PC-3 (cell line): ENCODE measurements at places on chromosomes 16 and 17.

DNA sequence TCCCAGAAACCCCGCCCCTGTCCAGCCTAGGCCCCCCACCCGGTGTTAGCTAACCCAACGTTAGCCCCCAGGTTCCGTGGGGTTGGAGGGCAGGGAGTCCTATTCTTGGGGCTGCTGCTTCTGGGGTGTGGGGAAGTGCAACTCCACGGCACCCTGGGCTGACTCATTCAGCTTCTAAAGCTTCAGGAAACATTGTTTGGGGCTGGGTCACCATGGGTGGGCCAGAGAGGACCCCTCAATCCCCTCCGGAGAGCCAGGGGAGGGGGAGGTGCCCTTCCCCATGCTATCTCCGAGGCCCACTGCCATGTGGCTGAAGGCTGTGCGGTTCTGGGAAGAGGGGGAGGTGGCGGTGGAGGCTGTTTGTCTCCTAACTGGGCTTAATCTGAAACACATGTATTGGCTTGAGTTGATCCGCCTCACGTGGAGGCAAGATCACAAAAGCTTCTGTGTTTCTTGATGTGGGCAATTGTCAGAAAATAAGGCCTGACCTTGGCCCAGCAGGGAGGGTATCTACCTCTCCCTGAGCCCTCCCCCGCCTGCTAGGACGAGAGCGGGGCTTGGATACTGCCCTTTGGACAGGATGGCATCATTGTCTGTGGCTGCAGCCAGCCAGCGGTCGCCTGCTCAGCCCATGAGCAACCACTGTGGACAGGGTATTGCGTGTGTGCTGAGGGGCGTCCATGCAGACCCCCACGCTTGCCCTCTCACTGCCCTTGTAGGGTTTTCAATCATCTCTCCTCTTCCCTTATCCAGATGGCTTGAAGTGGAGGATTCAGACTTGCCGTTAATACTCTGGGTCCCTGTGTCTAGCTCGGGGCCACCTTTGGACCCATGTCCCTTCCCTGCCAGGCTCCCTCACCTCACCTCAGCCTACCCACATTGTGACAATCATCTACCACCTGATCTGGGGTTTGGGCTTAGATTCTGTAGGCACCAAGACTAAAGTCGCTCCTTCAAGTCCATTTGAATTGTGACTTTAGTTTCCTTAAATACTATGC is 1.3 kb downstream of the SERPINF1 start:
- DNase-seq: no peak

DNA sequence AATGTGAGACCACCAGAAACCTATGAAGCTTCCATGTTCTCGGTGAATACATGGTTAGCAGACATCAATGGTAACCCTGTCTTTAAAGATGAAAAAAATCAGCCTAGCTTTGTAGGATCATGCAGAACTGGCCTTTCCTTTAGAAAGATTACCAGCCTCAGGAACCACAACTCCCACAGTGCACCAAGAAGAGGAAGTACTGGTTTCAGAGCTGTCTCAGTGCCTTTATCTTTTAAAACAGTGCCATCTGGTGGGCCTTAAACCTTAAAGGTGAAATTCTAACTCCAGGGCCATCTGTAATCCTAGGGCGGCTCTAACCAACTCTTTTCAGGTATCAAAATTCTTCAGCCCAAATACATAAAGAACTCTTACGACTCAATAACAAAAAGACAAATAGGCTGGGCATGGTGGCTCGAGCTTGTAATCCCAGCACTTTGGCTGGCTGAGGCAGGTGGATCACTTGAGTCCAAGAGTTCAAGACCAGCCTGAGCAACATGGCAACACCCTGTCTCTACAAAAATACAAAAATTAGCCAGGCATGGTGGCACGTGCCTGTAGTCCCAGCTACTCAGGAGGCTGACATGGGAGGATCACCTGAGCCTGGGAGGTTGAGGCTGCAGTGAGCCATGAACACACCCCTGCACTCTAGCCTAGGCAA is 5.4 kb downstream of the ATPAF2 start:
- DNase-seq: peak; percentile 93

GRCh38 chr16:27350006-27350405 is 36.2 kb downstream of the IL4R start:
- no peak for DNase-seq

DNA sequence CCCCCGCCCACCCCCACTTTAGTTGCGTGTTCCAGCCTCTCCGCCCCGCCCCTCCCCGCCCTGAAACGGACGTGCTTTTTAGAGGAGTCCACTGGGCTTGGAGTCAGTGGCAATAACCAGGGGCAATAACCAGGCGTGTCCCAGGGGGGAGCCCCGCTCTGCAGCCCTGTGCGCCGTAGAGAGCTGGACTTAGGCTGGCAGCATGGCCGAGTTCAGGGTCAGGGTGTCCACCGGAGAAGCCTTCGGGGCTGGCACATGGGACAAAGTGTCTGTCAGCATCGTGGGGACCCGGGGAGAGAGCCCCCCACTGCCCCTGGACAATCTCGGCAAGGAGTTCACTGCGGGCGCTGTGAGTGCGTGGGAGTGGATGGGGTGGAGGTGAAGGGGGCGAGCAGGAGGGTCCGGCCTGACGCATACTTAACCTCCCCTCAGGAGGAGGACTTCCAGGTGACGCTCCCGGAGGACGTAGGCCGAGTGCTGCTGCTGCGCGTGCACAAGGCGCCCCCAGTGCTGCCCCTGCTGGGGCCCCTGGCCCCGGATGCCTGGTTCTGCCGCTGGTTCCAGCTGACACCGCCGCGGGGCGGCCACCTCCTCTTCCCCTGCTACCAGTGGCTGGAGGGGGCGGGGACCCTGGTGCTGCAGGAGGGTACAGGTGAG is at the start of gene ALOX15B:
Gene ALOX15B (plus strand): TSS at position 106 of the 657 bp plus-strand sequence. CDS start 97 bp downstream, at position 203.
- DNase-seq: no peak

DNA sequence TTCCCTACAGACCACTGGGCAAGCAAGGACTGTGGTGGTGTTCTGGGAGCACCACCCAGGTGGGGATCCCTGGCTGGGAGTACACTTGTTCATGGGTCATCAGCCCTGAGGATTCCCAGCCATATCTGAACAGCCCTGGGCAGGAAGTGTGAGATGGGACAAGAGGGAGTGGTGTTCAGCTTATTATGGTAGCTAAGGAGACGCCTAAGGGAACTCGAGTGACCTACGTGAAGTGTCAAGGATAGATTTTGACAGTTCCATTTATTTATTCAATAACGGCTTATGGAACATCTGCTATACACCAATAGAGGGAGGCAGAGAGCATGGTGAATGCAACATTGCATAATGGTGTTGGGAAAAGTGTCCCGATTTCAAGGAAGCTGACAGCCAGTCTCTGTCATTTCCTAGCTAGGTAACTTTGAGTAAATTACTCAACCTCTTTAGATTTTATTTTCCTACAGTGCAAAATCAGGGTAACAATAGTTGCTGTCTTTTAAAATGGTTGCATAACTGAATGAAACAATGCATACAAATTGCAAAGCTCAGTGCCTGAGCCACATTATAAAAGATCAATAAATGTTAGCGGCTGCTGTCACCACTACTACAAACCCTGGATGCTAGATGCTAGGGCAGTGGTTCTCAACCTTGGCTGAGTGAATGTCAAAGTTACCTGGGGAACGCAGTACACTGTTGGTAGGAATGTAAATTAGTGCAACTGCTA is 534.1 kb downstream of the GRIN2A start:
- DNase-seq: peak; percentile 43

GRCh38 chr16:30439720-30440348 is 5.8 kb downstream of the SEPHS2 start:
- DNase-seq: no peak

DNA sequence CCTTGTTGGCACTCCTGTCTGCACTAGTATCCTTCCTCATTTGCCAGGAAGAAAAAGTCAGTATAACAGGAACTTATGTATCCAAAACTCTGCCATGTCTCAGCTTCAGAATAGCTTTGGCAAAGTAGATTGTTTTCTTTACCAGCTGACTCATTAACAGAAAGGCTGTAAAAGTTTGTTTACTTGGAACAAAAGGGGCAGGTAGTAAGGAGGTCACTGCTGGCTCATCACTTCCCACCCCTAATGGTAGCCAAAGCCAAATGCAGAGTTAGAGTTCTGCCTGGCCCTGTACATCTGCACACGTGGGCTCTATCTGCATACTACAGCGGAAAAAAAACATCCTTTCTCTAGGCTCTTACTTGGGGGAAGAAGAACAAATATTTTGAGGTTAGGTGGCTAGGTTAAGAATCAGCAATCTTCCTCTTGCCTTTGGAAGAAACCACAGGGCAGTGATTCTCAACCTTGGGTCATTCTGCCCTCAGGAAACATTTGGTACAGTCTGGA is 90.9 kb upstream of the BCAR1 start:
- peak; percentile 88 for DNase-seq

- peak; percentile 18 for DNase-seq
Observed at GRCh38 chr16:47142486-47142820, 1.3 kb downstream of the NETO2 start.

- DNase-seq: no peak
Observed at GRCh38 chr16:9055115-9055514, 36.3 kb upstream of the HAPSTR1 start.

DNA sequence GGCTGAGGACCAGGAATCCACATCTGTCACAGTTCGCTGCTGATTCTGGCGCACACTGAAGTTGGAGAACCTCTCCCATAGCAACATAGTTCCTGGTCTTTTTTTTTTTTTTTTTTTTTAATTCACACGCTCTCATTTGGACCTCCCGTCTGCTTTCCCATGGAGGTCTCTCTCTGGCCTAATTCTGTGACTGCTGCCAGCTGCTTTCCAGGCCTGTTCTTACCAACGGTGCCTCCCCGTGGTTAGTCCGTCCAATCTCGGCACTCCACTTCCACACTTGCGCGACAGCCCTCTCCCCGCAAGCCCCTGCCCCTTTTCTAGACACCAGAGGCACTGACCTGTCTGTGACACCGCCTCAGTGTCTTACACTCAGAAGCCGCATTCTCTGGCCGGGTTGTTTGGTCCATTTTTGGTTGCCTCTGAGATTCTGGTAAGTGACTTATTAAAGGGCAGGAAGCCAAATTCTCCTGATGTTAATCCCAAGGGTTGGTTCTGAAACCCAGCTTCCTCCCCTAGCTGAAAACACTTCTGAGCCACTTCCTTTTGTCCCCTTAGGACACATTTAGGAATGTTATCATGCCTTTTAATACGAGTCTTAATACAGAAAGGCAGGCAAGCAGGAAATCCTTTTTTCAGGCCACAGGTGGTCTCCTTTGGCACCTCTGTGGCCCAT is 1.1 kb upstream of the AKTIP start:
- DNase-seq: no peak

DNA sequence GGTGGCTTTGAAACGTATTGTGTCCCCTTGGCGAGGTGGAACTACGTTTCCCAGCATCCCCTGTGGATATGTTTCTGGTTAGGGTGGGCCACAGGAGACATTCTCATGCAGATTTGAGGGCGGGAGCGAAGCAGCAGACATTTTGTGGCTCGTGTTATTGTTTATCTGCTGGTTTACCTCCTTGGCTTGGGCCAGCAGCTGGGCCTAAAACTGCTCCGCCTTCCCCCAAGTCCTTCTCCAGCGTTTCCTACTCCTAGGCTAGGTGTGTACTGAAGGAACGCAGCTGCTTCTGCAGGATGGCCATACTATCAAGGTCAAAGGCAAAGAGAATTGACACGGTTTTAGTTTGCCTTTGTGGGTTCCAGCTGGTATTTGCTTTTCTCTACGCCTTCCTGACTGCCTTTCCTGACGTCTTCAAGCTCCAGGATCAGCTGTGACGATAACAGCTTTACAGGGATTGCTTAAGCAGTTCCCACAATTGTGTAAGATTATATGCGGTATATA is 17.2 kb upstream of the WSB1 start:
- no peak for DNase-seq

DNA sequence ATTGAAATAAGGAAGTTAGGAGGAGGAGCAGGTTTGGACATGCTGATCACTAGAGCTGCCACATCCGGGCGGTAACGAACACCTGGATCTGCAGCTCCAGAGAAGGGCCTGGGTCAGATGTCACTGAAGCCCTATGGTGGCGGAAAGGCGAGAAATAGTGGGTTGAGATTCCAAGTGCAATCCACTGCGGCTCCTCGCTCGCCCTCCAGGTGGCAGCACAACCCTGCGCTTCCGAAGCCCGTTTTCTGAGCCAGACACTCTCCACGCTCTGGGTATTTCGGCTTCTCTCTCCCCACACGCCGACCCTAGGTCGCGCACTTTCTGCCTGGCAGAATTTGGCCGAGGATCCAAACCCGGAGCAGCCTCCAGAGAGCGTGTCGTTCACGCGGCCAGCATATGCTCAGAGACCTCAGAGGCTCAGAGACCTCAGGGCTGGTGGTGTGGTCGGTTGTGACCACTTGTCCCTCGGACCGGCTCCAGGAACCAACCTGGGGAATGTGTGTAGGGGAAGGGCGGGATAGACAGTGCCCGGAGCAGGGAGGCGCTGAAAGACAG is 922 bp upstream of the SLC2A4 start:
- peak; percentile 78 for DNase-seq

GRCh38 chr17:55383771-55384642 is 37.6 kb downstream of the MMD start:
- no peak for DNase-seq

DNA sequence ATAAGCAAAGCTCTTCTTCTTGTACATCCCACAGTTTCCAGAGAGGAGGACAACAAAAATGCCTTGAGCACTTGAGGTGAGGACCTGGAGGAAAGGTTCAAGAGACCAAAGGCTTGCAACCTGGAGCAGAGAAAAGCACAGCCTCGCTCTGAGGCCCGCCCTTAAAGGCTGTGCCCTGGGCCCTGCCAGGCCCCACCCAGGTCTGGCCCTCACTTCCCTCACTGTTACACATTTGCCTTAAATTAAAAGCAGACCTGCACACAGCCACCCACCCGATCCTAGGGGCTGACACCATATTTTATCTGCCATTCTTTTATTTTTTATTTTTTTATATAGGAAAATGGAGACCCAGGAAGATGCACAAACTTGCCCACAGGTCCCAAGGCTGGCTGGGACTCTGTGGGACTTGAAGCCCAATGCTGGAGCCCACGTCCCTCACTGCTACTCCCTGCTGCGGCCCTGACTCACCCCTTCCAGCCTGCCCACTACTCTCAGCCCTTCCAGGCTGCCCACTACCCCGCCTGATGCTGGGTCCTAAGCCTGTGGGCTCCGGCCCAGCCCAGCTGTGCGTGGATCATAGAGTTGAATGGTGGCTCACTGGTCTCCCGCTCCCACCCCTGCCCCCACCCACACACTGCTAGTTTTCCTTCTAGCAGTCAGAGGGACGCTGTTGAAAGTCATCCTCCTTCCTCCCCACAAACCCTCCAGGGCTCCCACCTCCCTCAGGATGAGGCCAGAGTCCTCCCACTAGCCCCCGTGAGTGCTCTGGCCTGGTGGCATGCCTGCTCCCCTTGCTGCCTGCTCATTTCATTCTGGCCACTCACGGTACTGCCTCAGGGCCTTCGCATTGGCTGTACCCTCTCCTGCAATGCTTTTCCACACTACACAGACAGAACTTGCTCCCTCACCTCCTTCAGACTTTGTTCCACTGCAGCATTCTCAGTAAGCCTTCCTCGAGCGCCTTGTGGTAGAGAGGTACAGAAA is 77.6 kb upstream of the MED9 start:
- no peak for DNase-seq
